ENCODE measurements at places on chromosomes 13 and 19.

DNA sequence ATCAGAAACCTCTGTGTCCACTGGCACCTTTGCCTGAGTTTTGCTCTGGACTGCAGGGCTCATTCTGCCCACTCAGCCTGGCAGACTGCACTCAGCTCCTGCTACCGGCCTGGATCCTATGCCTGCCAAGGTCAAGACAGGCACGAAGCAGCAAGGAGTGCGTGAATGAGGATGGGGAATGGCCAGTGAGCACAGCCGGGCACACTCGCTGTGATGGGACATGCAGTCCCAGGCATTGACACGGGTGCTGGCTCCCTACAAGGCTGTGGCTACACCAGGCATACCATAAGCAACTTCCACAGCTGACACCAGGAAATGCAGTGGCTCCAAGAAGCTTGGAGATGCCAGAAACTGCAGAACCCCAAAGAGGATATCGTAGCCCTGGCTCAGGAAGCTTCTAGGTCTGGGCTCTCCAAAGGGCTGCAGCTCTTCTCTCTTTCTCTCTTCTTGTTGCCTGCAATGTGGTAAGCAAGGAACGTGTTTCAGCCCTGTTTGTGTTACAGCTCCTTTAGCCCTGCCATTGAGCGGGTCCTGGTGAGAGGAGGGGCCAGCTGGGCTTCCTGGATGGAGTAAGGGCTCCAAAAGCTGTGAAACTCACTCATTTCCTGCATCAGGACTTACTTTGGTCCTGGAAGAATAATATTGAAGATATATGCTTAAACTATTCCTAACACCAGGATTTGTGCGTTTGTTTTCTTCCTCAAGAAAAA is 832.6 kb upstream of the SLITRK5 start:
- DNase-seq: no peak

GRCh38 chr13:91304741-91305140 is 42.7 kb upstream of the MIR17HG start:
- DNase-seq: no peak

- no peak for DNase-seq
Observed at GRCh38 chr13:35136585-35136984, 194.5 kb downstream of the NBEA start.

- DNase-seq: no peak
Observed at GRCh38 chr13:83549671-83550070, 332.6 kb downstream of the SLITRK1 start.

DNA sequence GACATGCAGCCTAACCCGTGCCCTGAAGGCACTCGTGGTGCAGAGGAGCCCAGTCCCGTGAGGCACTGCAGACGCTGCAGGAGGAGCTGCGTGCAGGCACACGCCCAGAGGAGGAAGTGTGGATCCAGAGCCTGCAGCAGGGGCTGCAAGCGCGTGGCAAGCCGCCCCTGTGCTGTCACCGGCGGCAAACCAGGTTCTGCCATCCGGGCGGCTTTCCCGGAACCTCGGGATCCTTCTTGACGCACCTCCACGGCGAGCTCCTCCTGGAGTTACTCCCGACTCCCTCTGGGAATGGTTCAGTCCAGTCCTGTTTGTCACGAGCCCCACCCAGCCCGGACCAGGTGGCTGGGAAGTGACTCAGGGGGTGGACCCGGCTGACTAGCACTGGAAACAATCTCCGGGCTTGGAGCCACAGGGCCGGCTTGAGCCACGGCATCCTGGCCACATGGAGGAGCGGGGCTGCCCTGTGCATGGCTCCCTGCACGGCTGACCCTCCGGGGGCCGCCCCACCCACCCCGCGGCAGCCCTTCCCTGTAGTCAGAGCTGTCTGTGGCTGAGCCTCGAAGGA is 10.2 kb downstream of the DPP9 start:
- peak; percentile 96 for DNase-seq

Measured in breast epithelium (tissue), 4 donors.